ENCODE measurements at places on chromosomes 12 and 14.

DNA sequence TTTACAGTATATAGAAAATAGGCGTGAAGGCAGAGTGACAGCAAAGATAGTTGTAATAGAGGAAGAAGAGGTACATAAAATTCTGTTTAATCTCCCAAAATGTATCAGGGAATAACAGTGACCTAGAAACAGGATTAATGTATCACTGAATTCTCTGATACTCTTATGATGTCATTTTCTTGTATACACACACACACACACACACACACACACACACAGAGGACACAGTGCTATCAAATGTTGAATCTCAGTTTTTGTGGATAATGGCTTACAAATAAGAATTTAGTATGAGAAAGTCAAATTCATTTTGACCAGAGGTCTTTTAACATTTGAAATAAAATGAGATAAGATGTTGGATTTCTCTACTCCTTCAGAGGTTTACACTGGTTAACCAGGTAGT lies 4.3 kb upstream of the LRIG3 start:
- DNase-seq: no peak

- DNase-seq: no peak
Observed at GRCh38 chr12:57134949-57135348, 6.7 kb downstream of the LRP1 start.

- DNase-seq: no peak
Observed at GRCh38 chr12:31527083-31527482, 63.9 kb downstream of the DENND5B start.

- DNase-seq: no peak
Observed at GRCh38 chr12:107488666-107489065, 196.9 kb upstream of the PWP1 start.

DNA sequence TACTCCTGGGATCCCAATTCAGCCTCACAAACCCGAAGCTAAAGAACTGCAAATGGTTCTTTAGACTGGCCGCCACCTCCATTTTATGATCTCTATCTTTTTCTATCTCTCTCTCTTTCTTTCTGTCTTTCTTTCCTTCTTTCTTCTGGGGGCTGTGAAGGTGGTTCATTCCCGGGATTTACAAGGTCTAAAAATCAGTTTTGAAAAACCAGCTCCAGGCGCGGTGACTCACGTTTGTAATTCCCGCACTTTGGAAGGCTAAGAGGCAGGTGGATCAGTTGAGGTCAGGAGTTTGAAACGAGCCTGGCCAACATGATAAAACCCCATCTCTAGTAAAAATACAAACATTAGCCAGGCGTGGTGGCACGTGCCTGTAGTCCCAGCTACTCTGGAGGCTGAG lies 67.2 kb upstream of the VASH1 start:
- no peak for DNase-seq

- DNase-seq: no peak
Observed at GRCh38 chr12:54232790-54233189, 44.0 kb upstream of the SMUG1 start.

DNA sequence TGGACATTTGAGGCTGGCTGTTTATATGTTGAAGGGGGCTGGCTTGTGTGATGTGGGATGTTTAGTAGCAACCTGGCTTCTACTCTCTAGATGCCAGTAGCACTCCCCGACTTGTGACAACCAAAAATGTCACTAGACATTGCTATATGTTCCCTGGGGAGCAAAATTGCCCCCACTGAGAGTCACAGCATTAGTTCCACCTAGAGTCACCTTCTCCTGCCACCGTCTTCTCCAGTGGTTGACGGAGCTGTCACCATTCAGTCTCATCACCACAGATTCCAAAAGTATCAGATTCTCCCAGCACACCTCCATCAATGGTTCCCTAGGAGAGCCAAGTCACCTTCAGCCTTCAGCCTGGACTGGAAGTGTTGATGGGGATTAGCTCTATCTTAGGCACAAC lies 7.8 kb upstream of the KRT76 start:
- no peak for DNase-seq

DNA sequence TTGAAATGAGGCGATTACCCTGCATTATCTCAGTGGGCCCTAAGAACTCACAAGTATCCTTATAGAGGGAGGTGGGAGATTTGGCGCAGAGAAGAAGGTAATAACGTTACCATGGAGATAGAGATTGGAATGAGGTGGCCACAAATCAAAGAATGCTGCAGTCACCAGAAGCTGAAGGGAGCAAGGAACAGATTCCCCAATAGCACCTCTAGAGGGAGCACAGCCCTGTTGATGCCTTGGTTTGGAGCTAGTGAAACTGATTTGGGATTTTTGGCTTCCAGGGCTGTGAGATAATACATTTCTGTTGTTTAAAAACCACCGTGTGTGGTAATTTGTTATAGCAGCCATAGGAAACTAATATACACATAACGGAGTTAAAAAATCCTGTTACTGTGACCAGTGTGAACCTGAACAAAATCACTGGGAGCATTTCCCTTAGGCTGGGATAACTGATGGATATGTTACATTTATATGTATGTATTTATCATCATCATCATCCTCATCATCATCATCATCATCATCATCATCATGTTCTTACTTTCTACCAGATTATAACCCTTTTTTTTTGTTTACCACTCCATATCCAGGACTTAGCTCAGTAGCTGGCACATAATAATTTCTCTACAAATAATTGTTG lies 100.3 kb downstream of the LIN7A start:
- peak; percentile 12 for DNase-seq

DNA sequence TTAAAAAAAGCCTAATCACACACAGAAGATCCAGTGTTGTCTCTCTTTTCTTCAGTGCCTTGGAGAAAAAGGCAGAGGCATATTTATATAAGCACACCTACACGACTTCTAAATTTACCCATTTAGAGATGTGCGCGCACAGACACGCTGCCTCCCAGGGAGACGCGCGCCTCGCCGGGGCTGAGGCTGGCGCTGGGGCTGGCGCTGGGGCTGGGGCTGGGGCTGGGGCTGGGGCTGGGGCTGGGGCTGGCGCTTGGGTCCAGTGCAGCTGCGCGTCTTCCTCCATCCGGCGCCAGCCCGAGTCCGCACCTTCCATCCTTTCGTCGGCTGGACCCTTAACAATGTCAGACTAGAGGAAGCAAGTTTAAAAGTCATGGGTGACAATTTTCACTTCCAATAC lies 118.4 kb upstream of the ARID2 start:
- peak; percentile 21 for DNase-seq

- DNase-seq: no peak
Observed at GRCh38 chr14:75821831-75822521, 159.8 kb downstream of the TGFB3 start.

DNA sequence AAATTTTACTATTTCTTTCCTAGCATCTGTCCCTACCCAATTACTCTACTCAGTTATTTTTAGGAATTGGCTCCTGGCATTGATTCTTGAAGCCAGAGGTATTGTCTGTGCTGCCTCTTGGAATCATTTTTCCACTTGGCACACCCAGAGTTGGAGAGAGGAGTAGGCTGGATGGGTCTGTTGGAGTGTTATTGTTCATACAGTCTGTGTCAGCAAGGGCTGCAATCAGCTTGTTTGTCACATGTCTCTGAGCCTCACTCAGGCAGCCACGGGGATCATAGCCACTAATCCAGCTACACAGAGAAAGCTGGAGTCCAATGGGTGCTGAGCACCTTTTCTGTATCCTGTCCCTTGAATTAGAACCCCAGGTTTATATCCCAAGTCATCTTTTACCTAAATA lies 176.0 kb upstream of the DYRK2 start:
- DNase-seq: no peak

DNA sequence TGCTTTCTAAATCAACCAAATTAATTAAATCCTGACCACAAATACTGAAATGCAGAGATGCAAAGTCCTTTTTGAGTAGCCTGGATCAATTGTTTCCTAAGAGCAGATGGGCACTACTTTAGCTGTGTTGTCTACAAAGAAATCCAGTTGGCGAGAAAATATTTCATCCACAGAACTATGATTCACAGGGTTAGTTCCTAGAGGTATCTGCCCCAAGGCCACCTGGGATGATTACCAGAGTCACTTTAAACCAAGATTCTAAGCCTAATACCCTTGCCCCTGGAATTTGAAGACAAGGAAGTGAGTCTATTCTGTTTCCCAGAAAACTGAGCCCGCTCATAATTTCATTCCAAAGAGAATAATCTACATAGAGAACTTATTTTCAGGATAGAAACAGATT lies 198.4 kb downstream of the PPM1H start:
- no peak for DNase-seq

- DNase-seq: peak; percentile 24
Observed at GRCh38 chr14:59356767-59357166, 108.4 kb downstream of the GPR135 start.

Data from GM20000 (cell line).